Hematopoietic multipotent progenitor cell treated with erythropoietin and hydrocortisone succinate and interleukin-3 and kit ligand, for 8 days (in vitro differentiated cells): ENCODE measurements at places on chromosomes 3 and 15.

GRCh38 chr15:65051266-65051665, 6.1 kb downstream of the SLC51B start:
- no peak for DNase-seq

GRCh38 chr15:85547386-85547785, 167.0 kb downstream of the AKAP13 start:
- no peak for DNase-seq

DNA sequence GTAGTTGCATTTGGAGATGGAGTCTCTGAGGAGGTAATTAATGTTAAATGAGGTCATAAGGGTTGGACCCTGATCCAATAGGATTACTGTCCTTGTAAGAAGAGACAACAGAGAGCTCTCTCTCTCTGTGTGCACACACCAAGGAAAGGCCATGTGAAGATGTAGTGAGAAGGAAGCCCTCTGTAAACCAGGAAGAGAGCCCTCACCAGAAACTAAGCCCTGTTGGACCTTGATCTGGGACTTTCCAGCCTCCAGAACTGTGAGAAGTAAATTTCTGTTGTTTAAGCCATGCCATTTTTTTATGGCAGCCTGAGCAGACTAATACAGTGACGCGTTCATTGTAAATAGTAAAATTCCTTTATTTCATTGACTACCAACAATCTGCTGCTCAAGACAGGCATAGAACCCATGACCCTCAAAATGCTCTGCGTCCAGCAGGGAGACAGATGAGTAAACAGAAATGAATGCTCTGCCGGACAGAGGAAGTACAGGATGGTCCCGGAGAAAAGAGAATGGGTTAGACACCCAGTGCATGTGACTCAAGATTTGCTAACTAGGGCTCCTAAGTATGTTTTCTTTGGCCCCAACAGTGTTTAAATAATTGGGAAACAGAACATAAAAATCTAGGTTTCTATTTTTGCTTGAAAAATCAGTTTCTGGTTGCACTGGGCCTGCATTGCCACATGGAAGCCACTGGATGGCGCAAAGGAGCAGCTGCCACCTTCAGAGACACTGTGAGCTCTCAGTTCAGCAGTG, 37.9 kb upstream of the TNFAIP8L3 start:
- DNase-seq = peak; percentile 32

- no peak for DNase-seq
Measured at GRCh38 chr15:27990521-27991515, 108.3 kb downstream of the OCA2 start.

GRCh38 chr3:184691397-184692231, 20.2 kb downstream of the MAGEF1 start:
- DNase-seq = no peak
